ENCODE measurements at places on chromosomes 12 and 14.

GRCh38 chr14:105629886-105630215, 103.5 kb downstream of the TMEM121 start:
- no peak for DNase-seq

DNA sequence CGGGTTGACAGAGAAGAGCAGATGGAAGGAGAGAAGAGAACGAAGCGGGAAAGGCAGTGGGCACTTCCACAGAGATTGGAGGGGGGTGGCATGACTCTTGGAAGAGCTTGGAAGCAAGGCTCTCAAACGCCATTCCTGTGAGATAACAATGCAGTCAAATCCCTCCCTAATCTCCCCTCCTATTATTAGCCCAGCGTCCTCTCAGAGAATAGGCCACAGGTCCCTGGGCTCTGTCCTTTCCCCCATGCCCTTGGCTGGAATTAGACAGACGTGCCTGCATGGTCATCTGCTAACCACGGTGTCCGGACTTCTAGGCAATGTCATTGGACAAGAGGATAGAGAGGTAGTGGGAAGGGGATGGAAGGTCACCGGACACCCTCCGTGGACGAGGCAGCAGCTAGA, 8.0 kb upstream of the MYH7 start:
- no peak for DNase-seq

GRCh38 chr12:25689996-25690501, 137.0 kb upstream of the LMNTD1 start:
- DNase-seq: no peak

DNA sequence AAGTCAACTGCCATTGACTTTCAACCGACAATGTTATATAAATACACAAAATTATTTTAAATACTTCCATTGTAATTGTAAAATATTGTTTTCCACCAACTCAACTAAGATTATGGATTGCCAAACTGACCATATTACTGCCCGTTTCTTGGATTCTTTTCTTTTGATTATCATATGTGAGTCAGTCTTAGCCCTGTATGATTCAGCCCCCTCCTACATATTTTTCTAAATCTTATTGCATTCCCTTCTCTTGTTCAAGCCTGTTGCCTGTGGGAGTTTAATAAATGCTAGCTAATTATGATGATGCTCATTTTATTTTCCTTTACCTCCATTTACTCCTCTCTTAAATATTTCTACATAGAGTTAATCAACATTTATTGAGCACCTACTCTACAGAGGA, 6.8 kb downstream of the RASSF9 start:
- DNase-seq: no peak

DNA sequence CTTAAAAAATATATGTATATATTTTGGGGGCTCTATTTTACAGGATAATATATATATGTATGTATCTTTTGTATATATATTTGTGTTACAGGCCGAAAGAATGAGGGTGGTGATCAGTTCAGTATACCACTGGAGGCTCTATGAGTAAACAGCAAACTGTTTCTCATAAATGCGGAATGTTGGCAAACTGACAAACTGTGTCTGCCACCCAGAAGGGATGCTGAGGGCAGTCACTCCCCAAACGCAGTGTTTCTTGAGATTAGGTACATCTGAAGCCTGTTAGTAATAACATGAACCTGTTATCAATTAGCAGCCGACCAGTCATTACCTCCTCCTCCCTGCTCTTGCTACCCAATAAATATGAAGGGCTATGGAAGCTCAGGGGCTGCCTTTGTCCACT, 20.8 kb downstream of the TNFAIP2 start:
- DNase-seq: no peak

- DNase-seq: no peak
These were observed 7.5 kb upstream of the PRKAG1 start for GRCh38 chr12:49026101-49026500.

DNA sequence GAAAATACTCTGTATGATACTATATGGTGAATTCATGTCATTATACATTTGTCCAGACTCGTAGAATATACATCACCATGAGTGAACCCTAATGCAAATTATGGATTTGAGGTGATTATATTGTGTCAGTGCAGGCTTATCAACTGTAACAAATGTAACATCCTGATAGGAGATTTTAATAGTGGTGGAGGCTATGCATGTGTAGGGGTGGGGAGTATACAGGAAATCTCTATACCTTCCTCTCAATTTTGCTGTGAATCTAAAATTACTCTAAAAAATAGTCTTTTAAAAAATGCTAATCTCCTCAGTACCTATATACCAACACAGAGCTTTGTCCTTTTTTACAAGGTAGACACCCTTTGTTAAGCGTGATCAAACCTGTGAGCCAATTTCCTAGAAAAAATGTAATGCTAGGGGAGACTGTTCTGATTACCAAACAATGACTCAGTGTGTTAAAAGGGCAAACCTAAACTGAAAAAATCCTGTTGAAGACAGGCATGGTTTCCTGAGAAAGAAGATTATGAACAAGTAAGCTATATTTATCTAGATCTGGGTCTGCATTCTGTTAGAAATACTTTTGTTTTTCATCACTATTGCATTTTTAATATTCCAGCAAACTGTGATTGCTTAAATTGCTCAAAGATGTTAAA, 170.9 kb downstream of the DUSP6 start:
- peak; percentile 61 for DNase-seq

- DNase-seq: no peak
These were observed 55.9 kb downstream of the ZFC3H1 start for GRCh38 chr12:71607494-71608330.

- DNase-seq: no peak
These were observed 43.5 kb downstream of the C14orf132 start for GRCh38 chr14:96082420-96083300.

DNA sequence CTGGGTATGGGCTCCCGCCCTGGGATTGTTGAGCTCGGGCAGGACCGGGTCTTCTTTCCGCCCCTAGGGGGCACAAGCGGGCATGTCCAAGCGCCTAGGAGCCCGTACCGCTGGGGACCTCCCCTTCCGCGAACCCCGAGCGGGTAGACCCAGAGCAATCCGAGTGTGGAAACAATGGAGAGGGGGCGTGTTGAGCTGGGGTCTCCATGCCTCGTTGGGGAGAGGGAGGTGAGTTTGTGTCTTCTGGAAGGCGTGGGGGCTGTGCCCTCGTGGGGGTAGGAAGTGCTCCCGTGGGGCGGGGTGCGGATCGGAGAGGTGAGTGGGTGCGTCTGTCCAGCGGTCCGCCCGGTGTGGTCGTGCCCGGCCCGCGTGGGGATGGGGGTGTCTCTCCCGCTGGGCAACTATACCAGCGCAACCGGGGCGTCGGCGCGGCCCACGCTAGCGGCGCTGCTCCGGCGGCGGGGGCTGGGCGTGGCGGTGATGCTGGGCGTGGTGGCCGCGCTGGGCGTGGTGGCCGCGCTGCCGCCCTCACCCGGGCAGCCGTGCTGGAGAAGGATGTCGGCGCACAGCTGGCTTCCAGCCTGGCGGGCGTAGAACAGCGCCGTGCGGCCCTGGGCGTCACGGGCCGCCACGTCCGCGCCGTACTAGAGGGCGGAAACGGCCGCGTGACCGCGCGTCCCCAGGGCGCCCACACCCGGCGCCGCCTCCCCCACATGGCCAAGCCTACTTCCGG, 12.2 kb downstream of the AGAP2 start:
- DNase-seq: no peak

DNA sequence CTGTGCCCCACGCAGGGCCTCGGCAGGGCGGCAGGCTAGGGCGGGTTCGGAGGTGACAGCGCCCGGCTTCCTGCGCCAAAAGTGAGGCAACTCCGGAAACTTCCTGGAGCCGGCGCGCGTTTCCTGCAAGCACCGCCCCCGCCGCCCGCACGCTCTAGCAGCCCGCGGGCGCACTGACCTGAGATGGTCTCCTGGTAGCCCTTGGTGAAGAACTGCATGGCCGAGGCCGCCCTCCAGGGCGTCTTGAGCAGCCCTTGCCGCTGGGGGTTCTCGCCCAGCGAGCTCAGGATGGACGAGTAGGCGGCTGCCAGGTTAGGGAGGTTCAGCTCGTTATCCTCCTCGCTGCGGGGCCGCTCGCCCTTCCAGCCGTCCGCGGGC, 494 bp downstream of the GCH1 start:
- DNase-seq: peak; percentile 68

- DNase-seq: no peak
These were observed 25.4 kb upstream of the ALG10B start for GRCh38 chr12:38291160-38291559.

GRCh38 chr14:20179218-20179617, 11.5 kb upstream of the OR11G2 start:
- peak; percentile 53 for DNase-seq

DNA sequence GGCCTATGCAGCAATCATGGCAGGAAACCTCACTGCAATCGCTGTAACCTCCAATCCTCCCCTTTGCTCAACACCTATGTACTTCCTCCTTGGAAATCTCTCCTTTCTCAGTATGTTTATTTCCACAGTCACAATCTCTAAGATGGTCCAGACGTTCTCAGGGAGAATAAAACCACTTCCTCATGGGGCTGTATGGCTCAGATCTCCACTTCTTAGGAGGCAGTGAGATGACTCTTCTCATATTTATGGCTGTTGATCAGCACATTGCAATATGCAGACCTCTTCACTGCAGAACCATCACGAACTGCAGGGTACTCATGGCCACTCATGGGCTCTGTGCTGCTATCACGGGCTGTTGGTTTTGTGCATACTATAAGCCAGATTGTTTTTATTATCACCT, 17.1 kb upstream of the OR4K17 start:
- DNase-seq: peak; percentile 60

- DNase-seq: no peak
These were observed 68.8 kb upstream of the SFSWAP start for GRCh38 chr12:131642101-131642540.

DNA sequence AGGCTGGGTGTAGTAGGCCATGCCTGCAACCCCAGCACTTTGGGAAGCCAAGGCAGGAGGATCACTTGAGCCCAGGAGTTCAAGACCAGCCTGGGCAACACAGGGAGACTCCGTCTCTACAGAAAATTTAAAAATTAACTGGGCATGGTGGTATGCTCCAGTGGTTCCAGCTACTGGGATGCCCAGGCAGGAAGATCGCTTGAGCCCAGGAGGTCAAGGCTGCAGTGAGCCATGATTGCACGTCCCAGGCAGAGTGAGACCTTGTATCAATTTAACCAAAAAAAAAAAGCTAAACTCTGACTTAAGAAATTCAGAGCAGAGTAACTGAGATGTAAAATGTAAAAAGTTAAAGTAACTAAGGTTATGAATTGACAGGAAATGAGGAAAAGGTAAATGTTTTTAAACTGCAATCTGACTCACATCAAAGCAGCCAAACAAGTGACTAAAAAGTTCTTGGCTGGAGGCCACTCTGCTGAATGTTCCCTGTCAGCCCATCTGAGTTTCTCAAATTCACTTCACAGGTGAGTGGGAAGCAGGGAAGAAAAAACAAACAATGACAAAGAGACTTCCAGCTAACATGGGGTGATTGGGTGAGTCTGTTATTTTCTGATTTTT, 21.3 kb downstream of the PRKD1 start:
- no peak for DNase-seq

- DNase-seq: peak; percentile 74
These were observed 46.8 kb downstream of the TMEM117 start for GRCh38 chr12:43882578-43883178.

GRCh38 chr12:25958428-25959070, at the start of gene RASSF8:
TSS of gene RASSF8 (plus strand) at chr12:25958682. CDS start at chr12:26055344, 96,662 bp downstream.
- peak; percentile 41 for DNase-seq

GRCh38 chr12:111599453-111600204, 514 bp upstream of the ATXN2 start:
- peak; percentile 91 for DNase-seq

GRCh38 chr12:87820524-87821202, 208.5 kb downstream of the C12orf50 start:
- DNase-seq: no peak

GRCh38 chr12:61996717-61997116, 263.5 kb upstream of the USP15 start:
- no peak for DNase-seq

DNA sequence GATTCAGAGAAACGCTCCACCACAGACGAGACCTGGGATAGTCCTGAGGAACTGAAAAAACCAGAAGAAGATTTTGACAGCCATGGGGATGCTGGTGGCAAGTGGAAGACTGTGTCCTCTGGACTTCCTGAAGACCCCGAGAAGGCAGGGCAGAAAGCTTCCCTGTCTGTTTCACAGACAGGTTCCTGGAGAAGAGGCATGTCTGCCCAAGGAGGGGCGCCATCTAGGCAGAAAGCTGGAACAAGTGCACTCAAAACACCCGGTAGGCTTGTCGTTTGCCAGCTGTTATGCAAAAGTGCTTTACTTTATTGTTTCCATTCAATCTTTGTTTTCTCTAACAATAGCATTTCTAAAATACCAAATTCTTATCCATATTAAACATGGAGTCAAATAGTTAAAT, 287.3 kb downstream of the NAV3 start:
- peak; percentile 47 for DNase-seq

DNA sequence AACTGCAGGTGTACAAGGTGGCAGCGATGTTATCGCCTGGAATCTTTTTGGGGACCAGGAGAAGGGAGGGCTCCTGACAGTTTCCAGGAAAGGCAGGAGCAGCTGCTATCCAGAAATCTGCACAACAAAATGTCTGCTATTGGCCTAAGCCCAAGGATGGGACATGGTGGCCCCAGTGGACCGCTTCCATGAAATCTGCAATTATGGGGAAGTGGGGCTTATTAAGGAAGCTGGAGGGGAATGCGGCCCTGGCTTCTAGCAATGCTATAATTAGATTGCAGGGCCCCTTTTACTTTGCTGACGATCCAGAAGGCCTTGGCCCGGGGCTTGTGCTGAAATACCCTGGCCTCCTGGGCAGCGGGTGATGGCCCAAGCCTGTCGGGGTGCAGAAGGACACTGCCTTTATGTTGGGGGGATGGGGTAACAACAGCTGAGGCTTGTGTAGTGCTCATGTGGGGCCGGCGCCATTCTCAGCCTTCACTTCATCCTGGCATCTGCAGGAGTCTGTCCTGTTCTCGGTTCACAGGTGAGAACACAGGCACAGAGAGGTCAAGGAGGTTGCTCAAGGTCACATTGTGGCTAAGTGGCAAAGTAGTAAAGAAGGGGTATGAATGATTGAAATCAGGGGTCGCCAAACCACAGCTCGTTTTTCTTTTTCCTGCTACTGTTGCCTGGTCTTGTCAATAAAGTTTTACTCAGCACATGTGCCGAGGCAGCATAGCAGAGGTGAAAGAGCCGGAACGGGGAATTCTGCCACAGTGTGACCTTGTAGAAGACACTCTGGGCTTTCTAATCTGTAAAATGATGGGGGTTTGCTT, 153.5 kb downstream of the RBM19 start:
- DNase-seq: no peak

- DNase-seq: no peak
These were observed 29.0 kb upstream of the PLEKHG7 start for GRCh38 chr12:92673756-92674155.

All from OCI-M1 (cell line).